Activated CD4-positive, alpha-beta T cell treated with anti-CD3 and anti-CD28 coated beads, Interleukin-2, amount 50 U/mL, for 16 hours (primary cell): ENCODE measurements at places on chromosomes 4 and X.

DNA sequence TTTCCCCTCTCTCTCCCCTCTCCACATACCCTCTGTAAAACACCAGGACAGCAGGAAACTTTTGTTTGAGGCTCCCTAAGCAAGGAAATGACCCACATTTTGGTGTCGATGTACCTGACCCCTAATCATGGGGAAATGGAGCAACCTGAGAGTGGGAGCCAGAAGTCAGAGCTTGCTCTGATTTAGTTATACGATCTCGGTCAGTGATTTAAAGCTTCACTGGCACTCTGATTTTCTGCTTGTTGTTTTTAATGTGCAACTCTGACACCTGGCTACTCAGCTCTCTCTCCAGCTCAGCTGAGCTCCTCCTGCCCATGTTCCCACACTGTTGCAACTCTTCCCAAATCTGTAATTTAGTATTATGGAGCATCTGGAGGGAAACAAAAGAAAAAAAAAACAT, 408.6 kb downstream of the ADAM29 start:
- no peak for DNase-seq

- no peak for DNase-seq
Measured at GRCh38 chr4:182126096-182126495, 117.1 kb upstream of the TENM3 start.

GRCh38 chrX:18294893-18295292, 59.6 kb downstream of the SCML2 start:
- DNase-seq, result no peak

DNA sequence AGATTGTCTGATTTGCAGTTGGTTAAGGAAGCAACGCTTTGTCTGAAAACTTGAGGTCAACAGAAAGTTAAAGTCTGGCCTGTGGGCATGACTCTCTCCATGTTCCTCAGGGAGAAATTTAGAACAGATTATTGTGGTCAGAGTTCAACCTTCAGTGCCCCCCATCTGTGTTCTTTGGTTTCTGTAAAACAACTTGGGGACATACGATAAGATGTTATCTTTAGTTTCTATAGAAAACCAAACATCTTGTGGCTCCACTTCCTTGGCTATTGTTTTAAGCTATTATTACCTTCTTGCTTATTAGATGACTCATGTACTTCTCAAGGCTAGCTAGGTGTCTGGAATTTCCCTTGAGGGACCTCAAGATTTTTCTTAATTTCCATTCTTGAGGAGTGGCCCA, 507.7 kb downstream of the PDHA2 start:
- DNase-seq, result no peak

GRCh38 chr4:51840781-51841180, 2.2 kb upstream of the DCUN1D4 start:
- no peak for DNase-seq

DNA sequence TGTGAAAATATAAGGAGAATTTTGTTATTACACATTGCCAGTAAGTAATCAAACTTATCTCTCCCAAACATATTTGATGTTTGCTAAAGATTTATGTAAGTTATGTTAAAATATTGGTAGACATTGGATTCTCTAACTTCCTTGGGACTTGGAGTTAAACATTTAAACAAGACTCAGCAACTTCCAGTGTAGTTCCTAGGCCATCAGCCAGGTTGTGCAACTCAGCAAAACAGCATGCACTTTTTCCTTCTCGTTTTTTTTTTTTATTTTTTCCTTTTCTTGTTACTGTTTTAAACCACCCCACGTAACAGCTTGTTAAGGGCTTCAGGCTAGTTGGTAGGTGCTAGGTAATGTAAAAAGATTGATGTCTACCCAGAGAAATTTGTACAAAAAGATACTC, 510.4 kb downstream of the ANKRD50 start:
- no peak for DNase-seq

DNA sequence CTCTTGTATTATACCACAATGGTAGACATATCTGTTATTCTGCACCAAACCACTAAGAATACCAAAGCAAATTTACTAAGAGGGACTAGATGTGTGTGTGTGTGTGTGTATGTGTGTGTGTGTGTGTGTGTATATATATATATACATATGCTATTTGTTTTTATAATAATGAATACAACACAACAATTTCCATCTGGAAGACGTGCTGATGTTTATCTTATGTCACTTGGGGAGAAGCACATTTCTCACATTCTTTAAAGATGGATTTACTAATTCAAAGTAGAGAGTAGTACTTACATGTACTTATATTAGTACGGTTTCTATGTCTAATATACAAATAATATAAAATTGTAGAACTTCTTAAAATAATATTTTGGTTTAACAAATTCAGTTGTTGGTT, 52.0 kb downstream of the EDNRA start:
- DNase-seq, result no peak

DNA sequence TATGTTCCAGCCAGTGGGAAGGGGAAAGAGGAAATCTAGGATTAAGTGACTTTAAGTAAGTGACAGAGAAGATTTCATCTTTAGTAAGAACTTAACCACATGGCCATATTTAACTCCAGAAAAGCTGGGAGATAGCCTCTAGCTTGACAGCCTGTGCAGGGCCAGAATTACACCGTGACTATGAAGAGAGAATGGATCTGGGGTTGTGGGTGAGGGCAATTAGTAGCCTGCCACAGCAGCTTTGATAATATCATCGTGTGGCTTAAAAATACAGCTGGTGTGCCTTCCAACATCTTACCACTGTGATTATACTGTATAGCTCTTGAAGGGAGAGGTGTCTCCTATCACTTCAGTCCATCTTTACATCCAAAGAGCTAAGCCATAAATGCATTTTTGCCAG, 57.6 kb upstream of the TBC1D9 start:
- no peak for DNase-seq

DNA sequence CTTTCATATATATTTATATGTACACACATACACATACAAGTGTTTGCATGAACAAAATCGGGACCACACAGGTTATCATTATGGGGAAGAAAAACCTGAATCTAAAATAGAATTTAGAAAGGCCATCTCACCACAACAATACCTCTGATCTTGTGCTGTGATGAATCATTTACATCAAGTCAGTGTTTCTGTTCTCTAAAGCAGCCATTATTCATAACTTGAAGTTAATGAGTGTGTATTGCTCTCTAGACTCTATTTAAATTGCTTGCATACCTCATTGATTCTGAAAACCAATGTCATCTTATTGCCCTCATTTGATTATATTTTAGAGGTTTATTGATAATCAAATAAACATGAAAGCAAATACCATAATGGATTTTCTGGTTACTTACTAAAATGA, 71.6 kb downstream of the FAM114A1 start:
- no peak for DNase-seq

DNA sequence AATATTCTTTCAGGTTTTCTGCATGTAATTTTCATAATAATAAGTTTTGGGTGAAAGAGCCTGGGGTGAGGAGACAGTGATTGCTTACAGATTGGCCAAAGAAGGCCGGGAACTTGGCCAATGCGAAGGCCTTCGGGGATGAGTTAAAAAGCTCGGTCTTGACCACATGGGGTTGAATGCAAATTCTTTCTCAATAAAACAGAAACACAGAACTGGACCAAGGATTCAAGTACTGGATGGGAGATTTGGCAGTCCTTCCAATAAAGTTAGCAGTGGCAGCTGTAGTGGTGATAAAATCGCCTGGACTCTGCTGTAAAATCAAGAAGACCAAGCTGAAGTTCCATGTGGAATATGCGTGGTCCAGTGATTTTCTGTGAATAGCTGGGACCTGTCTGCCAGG, 282.2 kb upstream of the KLF3 start:
- DNase-seq, result no peak

- DNase-seq, result no peak
Measured at GRCh38 chr4:13364172-13364571, 120.0 kb downstream of the RAB28 start.

DNA sequence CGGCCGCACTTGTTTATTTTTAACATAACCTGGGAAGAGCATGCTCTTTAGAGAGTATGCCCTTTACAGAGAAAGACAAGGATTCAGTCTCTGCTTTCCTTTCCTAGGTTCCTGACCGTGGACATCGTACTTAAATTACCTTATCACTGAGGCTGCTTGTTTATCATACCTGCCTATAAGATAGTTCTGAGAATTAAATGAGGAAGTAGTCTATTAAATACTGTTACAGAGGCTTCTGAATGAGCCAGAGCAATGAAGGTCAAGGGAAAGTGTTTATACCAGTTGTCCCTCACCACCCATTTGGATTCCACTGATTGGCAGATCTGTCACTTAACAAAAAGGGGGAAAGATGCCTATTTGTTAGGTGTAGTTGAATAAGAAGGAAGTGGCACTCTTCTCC, 10.0 kb downstream of the TXLNG start:
- no peak for DNase-seq

DNA sequence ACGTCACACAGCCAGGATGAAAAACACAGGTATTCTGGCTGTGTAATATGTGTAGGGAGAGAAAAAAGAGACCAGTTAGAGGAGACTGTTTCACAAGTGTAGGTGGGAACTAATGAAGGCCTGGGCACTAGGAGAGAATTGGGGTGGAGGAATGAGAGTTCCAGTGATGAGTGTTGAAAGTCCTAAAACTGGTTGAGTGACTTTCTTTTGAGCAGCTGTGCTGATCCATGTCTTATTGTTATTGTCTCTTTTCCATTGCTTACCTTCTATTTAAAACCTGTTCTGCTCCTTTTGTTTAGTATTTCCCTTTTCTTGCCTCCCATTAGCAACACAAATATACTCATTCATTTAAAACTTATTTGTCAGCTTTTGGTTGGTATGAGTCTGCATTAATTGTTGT, 88.7 kb downstream of the PDLIM5 start:
- DNase-seq, result no peak

- no peak for DNase-seq
Measured at GRCh38 chrX:108178143-108178498, 86.5 kb downstream of the ATG4A start.

GRCh38 chrX:45952030-45952429, 593.2 kb downstream of the ZNF674 start:
- DNase-seq, result no peak

DNA sequence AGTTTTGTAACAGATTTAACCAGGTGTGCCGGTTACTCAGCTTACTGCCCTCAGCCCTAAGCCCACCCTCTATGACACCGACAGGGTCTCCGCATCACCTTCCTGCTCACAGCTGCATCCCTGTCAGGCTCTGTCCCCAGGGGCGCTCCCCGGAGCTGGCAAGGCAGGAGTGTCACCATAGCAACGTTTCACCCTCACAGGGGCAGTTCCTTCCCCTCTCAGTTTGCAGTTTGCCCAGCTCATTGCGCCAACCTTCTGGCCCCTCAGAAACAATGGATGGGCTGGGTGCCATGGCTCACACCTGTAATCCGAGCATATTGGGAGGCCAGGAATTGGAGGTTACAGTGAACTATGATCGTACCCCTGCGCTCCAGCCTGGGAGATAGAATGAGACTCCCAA, 42.6 kb downstream of the RGS12 start:
- DNase-seq, result no peak

DNA sequence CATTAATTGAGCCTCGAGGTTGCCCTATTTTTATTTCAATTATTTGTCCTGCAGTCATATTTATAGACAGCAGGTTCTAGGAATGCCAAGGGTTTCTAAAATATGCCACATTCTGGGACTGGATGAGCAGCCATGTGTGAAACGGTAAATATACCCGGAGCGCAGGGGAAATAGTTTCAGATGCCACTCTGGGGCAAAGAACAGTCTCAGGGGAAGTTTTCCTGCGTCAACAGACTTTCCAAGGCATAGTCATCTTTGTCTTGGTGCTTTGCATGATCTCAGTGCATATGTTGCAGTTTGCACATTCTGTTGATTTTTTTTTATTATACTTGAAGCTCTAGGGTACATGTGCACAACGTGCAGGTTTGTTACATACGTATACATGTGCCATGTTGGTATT, 71.0 kb downstream of the GPAT3 start:
- DNase-seq, result no peak

DNA sequence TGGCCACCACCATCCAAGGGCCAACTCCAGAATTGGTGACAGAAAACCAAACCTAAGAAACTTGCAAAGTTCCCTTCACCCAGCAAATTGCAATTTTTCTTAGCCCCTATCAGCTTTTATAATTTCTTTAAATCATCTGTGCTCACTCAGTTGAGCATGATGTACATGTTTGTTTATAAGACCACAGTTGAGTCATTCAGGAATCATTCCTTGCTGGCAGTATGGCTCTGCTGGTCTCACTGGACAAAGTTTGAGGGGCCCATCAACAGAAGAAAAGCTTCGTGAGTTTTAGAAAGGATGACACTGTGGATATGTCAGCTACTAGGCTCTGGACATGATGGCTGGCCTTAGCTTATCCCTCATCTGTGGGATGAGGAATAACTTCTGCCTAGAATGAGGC, 4.0 kb downstream of the TRPC5 start:
- DNase-seq, result no peak

DNA sequence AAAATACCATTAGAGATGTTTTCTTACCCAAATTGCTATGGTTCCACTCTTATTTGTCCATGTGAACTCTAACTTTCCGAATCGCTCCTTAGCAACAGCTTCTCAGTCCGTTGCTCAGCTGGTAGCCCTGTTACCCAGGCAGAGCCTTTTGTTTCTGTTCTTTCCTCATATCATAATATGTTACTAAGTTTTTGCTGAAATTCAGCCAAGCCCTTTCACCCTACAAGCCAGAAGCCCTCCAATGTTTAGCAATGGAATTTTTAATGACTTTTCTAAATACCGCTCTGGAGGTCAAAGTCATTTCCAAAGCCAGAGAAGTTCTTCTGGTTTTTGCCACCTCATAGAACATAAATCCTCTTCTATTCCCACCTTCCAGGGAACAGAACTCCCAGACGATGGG, 1029.5 kb downstream of the C4orf33 start:
- DNase-seq, result no peak

GRCh38 chrX:108000751-108001150, 18.6 kb upstream of the TEX13B start:
- DNase-seq, result no peak

GRCh38 chr4:111693758-111694157, 451.5 kb upstream of the FAM241A start:
- no peak for DNase-seq

GRCh38 chrX:78923198-78924015, 21.8 kb upstream of the P2RY10 start:
- DNase-seq, result no peak

DNA sequence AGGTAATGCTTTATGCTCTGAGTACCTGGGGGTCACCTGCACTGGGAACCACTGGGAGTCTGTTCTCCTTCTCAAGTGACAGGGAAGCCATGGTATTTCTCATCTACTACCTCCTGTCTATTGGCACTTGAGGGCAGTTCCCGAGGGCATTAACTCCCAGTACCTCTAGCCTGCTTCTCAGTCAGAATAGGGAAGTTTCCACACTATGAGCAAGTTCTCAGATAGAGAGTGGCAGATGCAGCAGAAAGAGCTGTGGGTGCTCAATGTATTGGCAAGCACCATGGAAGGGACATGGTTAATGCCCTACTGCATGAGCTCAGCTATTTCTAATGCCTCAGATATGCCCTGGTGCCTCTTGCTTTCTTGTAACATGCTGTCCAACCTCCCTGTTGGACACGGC, 74.1 kb downstream of the ANOS1 start:
- no peak for DNase-seq

- no peak for DNase-seq
Measured at GRCh38 chr4:37542706-37543105, 143.5 kb downstream of the RELL1 start.

- no peak for DNase-seq
Measured at GRCh38 chr4:8938623-8939022, 67.0 kb upstream of the HMX1 start.
